ENCODE measurements at places on chromosomes 3 and 15.

- DNase-seq: no peak
Observed at GRCh38 chr3:64957408-64958198, 269.8 kb upstream of the ADAMTS9 start.

DNA sequence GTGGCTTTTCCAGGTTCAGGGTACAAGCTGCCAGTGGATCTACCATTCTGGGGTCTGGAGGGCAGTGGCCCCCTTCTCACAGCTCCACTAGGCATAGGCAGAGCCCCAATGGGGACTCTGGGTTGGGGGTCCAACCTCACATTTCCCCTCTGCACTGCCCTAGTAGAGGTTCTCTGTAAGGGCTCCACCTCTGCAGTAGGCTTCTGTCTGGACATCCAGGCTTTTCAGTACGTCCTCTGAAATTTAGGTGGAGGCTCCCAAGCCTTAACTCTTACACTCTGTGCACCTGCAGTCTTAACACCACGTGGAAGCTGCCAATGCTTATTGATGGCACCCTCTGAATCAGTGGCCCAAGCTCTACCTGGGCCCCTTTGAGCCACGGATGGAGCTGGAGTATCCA, 22.5 kb upstream of the TM4SF4 start:
- DNase-seq: no peak

DNA sequence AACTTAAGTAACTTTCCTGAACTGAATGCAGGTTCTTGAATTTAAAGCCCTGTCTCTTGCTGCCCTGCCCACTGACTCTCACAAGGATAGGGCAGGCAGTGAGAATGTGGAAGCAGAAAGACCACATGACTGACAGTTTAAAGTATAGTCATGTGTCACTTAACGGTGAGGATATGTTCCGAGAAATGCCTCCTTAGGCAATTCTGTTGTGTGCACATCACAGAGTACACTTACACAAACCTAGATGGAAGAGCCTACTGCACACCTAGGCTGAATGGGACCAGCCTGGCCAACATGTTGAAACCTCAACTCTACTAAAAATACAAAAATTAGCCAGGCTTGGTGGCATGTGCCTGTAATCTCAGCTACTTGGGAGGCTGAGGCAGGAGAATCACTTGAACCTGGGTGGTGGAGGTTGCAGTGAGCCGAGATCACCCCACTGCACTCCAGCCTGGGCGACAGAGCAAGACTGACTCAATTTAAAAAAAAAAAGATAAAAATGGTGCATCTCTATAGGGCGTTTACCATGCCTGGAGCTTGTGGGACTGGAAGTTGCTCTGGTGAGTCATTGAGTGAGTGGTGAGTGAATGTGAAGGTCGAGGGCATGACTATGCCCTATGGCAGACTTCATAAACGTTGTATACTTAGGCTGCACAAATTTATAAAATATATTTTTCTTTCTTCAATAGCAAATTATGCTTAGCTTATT, 18.9 kb upstream of the COPG1 start:
- no peak for DNase-seq

DNA sequence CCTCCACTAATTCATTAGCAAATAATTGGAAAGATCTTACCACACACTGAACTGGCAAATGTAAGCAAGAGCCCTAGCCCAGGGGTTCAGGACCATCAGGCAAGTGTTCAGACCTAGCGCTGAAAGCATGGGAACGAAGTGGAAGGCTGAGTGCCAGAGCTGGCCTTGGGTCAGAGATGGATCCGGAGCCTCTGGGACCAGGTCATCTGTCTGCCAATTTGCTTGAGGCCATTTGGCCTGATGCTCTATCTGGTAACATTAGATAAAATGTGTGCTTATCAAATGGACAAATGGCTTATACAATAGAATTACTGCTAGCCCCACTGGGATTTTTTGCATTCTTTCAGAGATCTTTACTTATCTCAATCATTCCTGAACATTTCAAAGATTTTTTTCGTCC, 1.4 kb upstream of the TMC3 start:
- DNase-seq: no peak

GRCh38 chr15:90106522-90107117, 4.4 kb upstream of the IDH2 start:
- no peak for DNase-seq

- DNase-seq: no peak
Observed at GRCh38 chr3:146374146-146374545, 95.2 kb downstream of the PLSCR2 start.

DNA sequence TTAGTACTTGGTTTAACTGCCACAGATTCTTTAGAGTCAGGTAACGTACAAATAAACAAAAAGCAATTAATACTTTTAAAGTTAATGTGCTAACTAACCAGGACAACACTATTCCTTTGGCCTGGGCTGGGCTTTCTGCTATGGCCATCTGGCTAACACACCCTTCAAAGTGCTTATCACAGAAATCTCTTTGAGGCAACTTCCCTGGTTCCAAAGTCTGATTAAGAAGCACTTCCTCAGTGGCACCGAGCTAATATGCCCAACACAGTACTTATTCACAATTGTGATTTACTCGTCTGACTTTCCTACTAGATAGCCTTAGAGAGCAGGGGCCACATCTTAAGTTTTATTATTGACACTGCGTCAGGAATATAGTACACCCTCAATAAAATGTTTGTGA, 191.4 kb downstream of the MEIS2 start:
- DNase-seq: no peak

- no peak for DNase-seq
Observed at GRCh38 chr3:88219138-88219792, 69.5 kb downstream of the C3orf38 start.

DNA sequence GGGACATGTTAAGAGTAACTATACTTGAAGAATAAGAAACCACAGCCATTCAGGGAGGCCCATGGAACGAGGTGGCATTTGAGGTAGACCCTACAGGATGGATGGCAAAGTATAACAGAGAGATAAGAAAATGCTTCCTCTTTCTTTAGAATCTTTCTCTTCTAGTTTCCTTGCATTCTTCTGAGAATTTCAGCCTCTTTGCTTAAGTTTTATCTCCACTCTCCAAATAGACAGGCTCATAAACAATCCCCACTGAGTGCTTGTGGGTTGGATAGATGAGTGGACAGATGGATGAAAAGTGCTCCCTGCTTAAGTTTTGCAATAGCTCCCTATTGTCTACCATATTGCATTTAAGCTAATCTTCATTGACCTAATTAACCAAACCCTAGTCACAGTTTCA, 103.7 kb downstream of the MEX3B start:
- no peak for DNase-seq

GRCh38 chr3:118729546-118729945, 305.1 kb downstream of the IGSF11 start:
- DNase-seq: no peak

- DNase-seq: no peak
Observed at GRCh38 chr3:125032100-125032643, 23.6 kb downstream of the HEG1 start.

GRCh38 chr3:115099986-115100571, 47.0 kb downstream of the ZBTB20 start:
- no peak for DNase-seq

DNA sequence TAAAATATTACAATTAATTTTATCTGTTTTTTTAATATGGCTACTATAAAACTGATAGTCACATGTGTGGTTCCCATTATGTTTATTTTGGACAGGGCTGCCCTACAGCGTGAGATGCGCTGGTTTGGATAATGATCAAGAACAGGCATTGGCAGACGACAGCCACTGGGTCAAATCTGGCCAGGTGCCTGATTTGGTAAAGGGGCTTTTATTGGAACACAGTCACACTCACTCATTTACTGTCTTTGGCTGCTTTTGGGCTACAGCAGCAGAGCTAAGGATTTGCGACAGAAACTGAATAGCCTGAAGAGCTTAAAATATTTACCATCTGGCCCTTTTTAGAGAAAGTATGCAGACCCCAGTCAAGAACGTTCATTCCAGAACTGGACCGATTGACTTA, 724.2 kb upstream of the CFAP20DC start:
- no peak for DNase-seq

DNA sequence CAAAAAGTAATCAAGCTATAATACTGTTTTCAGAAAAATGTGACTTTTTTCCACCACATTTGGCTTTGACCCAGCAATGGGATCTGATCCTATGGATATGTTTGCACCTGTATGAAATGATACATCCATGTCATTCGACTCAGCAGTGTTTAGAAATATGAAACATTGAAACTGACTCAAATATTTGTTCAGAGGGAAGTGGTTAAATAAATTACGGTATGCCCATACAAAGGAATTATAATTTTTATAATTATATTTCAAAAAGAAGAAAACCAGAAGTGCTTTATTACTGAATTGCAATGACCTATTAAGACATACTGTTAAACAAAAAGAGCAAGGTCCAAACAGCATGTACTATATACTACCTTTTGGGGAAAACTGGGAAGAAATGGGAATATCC, 546.5 kb downstream of the MAGI1 start:
- no peak for DNase-seq

DNA sequence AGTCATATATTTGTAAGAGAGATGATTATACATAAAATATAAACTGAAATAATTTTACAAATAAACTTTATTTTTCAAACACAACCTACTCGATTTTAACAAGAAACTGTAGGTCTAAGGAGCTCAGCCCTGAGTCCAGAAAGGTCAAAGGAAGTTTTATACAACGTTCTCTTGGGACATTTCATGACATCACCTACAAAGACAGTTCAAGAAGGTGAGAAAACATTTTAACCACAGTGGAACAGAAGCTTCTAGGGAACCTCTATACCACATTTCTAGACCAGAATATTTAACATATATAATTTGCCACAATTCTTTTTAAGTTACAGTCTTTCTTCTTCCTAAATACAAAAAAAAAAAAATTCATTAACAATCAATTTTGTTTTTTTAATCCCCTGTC, 40.1 kb downstream of the CBLB start:
- no peak for DNase-seq

DNA sequence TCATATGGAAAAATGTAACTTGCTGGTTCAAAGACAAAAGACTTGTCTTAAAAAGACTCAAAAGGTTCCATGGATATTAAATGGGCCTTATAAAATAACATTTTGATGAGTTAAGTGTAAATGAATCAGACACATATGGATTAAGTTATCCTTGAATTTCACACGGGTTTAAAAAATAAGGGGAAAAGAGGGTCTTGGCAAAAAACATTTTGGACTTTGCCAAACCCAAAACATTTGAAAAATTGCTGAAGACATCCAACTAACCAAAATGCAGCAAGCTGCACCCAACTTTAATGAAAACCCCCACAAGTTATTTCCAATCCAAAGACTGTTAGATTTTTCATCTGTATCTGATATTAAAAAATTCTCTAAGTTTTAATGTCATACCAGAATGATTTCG, 200.7 kb downstream of the MEIS2 start:
- DNase-seq: no peak

DNA sequence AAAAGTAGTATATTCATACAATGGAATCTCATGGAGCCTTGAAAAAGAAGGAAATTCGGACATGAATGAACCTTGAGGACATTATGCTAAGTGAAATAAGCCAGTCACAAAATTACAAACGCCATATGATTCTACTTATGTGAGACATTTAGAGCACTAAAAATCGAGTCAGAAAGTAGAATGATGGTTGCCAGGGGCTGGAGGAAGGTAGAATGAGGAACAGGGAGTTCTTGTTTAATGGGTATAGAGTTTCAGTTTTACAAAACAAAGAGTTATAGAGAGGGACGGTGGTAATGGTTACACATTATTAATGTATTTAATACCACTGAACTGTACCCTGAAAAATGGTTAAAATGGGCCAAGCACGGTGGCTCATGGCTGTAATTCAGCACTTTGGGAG, 19.5 kb downstream of the UBXN7 start:
- DNase-seq: no peak

DNA sequence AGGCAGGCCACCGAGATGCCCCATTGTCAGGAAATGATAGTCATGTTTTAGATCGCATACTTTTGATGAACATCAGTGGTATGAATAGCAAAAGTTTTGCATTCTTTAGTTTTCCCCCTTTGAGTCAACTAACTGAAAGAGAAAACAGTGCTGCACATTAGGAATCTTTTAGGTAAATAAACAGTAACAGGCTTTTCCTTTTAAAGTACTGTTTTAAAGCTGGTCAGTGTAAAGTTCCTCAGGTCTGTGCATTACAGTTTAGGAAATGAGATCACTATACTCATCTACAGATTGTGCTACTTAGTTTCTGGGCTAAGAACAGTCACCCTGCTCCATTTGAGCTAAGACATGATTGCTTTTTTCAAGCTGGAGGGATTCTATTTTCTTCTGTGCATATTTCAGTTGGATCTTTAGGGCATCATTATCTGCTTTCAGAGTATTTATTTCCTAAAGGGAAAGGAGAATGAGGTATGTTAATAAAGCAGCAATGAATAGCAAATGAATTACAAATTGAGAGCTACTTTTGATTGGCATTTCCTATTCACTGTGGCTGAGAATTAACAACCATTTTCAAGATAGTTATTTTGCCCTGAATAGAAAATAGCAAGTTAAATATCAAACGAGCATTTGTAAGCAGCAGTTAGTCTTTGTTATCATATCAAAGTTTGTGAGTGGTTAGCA, 36.5 kb downstream of the FAM98B start:
- no peak for DNase-seq

DNA sequence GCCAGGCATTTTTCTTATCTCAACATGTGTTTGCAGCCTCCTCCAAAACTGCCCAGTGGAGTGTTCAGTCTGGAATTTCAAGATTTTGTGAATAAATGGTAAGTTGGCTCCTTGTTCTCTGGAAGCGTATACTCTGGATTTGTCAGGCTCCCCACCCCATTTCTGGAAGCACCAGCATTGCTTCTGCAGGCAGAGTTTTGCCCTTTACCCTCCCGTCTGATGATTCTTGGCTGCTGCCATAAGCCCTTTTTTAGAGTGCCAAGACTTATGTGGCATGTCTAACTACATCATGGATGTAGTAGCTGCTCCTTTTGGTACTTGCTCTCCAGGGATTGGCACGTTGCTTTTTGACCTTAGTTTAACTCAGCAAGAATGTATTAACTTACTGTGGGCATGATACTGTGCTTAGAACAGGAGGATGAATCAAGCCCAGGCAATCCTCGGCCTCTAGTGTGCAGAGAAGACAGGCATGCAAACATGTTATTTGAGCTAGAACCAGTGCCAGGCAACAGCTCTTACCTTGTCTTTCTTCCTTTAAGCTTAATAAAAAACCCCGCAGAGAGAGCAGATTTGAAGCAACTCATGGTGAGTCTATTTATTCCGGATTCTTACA, 8.3 kb downstream of the SNAPC5 start:
- no peak for DNase-seq

GRCh38 chr3:14177580-14178246, 688 bp downstream of the XPC start:
- no peak for DNase-seq

- DNase-seq: no peak
Observed at GRCh38 chr15:29127506-29128430, 141.9 kb downstream of the NSMCE3 start.

- DNase-seq: no peak
Observed at GRCh38 chr3:19149368-19149767, 1.1 kb downstream of the KCNH8 start.

DNA sequence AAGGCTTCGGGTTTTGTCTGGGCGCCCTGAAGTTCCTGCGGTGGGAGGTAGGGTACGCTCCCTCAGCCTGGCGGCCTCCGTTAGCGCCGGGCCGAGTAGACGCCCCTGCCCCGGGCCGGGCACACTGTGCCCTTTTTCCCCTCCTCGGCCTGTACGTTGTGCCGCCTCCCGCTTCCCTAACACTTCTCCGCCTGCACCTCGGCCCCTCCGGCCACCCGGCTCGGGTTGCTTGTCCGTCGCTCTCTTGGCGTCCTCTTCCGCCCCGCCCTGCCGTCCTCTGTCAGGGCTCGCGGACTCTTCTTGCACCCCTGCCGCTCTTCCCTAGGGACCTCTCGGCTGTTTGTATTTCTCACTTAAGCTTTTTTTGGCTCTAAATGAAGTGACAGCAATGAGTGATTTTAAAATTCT, 384 bp downstream of the KNL1 start:
- no peak for DNase-seq

GRCh38 chr3:20325563-20325962, 139.6 kb upstream of the SGO1 start:
- DNase-seq: no peak

All from stimulated activated effector memory CD8-positive, alpha-beta T cell treated with anti-CD3 and anti-CD28 coated beads, Interleukin-12 subunit alpha, Interleukin-12 subunit beta, amount 100 ng/mL, for 72 hours (primary cell).